ENCODE measurements at places on chromosomes 7 and 10. TPM values are rescaled to one million over a fixed set of nuclear protein-coding genes. Genes with fewer than 3 reads are reported as not detected.

DNA sequence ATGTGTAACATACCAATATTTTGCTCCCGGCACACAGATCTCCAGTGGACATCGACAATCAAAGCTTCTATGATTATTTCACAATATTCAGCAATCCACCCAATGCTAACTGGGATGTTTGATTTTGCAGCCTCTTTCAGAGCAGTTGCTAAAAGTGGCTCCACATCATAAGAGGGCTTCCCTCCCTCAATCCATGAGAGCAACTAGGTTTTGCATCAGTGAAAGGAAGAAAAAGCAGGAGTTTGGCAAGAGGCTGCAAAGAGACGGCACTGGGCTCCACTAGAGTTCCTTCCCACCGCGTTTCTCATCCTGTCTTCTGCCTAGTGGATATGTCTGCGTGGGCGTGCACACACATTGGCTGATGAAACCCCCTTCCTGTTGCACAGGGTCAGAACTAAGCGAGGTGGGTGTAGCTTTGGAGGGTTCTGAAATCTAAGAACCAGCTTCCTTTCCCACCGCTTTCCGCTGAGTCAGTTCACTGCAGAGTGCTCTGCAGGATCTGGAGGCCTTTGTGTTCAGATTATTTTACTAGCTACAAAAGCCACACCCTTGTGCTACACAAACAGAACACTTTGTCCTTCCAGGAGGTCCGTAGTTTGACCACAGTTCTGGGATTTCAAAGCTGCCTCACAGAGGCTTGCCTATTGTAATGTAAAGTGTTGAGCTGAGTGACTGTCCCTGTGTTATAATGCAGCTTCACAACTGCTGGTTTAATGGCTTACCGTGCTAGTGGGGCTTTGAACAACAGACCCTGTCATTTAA is 28.1 kb downstream of the ARL4A start:
- H3K36me3 ChIP-seq: no peaks in the 10 kb centered on the region
- no peak overlapping the region for H3K4me3 ChIP-seq
- no peak overlapping the region for H3K27ac ChIP-seq
- H3K27me3 ChIP-seq: no peaks in the 10 kb centered on the region
- peaks cover 37% of the 10 kb centered on the region for H3K4me1 ChIP-seq

The ADIRF gene
- not detected for polyA plus RNA-seq

The CCDC201 gene
- polyA plus RNA-seq: not detected

The NUTM2A gene
- polyA plus RNA-seq: 0.11 TPM

- DNase-seq: no peak
- no peaks in the 10 kb centered on the region for H3K36me3 ChIP-seq
- H3K4me1 ChIP-seq: no peaks in the 10 kb centered on the region
- H3K27me3 ChIP-seq: peaks cover 3% of the 10 kb centered on the region
- no peak overlapping the region for H3K27ac ChIP-seq
Measured at GRCh38 chr7:122532406-122533269, 166.3 kb downstream of the RNF133 start.

DNA sequence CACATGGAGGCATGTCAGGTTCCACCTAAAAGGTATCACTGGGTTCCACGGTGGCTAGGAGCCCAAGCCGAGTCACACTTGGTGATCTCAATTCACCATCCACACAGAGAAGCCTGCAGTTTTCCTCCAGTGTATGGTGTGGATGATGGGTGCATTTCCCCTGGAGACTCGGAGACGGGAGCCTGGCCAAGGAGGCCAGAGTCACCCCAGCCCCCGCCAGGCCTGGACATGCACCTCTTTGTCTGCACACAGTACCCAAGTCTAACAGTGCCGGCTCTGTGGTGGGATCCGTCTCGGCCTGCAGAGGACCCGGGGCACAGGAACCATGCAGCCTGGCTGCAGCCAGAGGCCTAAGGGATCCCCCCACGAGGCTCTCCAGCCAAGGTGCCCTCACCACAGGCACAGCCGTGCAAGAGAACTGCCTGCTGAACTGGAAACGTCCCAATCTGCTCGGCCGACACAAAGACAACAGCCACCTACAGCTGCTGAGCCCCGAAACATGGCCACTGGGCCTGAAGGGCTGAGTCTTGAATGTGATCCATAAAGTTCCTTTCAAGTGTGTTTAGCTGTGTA is 75.2 kb downstream of the DIP2C start:
- DNase-seq: no peak
- H3K27me3 ChIP-seq: peaks cover 4% of the 10 kb centered on the region
- H3K27ac ChIP-seq: no peak overlapping the region
- H3K36me3 ChIP-seq: no peaks in the 10 kb centered on the region
- H3K4me1 ChIP-seq: no peaks in the 10 kb centered on the region

- DNase-seq: no peak
- no peak overlapping the region for H3K4me3 ChIP-seq
- no peaks in the 10 kb centered on the region for H3K36me3 ChIP-seq
- H3K27ac ChIP-seq: no peak overlapping the region
Measured at GRCh38 chr7:3657206-3657605, 356.2 kb downstream of the SDK1 start.

GRCh38 chr10:76984559-76985443 is 652.8 kb downstream of the KCNMA1 start:
- H3K36me3 ChIP-seq: no peaks in the 10 kb centered on the region
- DNase-seq: peak; percentile 50
- H3K4me1 ChIP-seq: no peaks in the 10 kb centered on the region
- H3K27ac ChIP-seq: no peak overlapping the region

The CYP2C18 gene
- polyA plus RNA-seq: not detected

DNA sequence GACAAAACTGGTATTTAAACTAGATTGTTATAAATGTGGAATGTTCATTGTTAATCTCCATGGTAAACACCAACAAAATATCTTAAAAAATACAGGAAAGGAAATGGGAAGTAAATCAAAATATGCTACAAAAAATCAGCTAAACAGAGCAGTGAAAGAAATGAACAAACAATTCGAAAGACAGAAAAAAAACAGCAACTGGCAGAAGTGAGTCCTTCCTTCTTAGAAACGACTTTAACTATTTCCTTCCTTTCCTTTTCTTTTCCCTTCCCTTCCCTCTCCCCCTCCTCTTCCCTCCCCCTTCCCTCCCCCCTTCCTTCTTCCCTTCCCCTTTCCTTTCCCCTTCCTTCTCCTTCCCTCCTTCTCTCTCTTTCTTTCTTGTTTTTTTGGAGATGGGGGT is 12.8 kb downstream of the ZNF248 start:
- no peak for DNase-seq
- peaks cover 39% of the 10 kb centered on the region for H3K4me1 ChIP-seq
- H3K27ac ChIP-seq: no peak overlapping the region
- no peak overlapping the region for H3K4me3 ChIP-seq
- no peaks in the 10 kb centered on the region for H3K27me3 ChIP-seq
- H3K36me3 ChIP-seq: peaks cover 44% of the 10 kb centered on the region

- peaks cover 4% of the 10 kb centered on the region for H3K27me3 ChIP-seq
- H3K4me1 ChIP-seq: peaks cover 7% of the 10 kb centered on the region
- H3K27ac ChIP-seq: no peak overlapping the region
- DNase-seq: no peak
Measured at GRCh38 chr7:44313016-44313415, 12.4 kb downstream of the CAMK2B start.

GRCh38 chr10:14466257-14466656 is 135.5 kb upstream of the FRMD4A start:
- peaks cover 2% of the 10 kb centered on the region for H3K27me3 ChIP-seq
- H3K27ac ChIP-seq: no peak overlapping the region
- H3K4me1 ChIP-seq: no peaks in the 10 kb centered on the region
- H3K4me3 ChIP-seq: no peak overlapping the region
- no peak for DNase-seq
- no peaks in the 10 kb centered on the region for H3K36me3 ChIP-seq

- DNase-seq: no peak
- H3K4me3 ChIP-seq: no peak overlapping the region
- H3K27ac ChIP-seq: no peak overlapping the region
- no peaks in the 10 kb centered on the region for H3K4me1 ChIP-seq
Measured at GRCh38 chr7:134920026-134920753, 66.1 kb upstream of the AGBL3 start.

The MUC12 gene
- polyA plus RNA-seq: not detected

The CDCA7L gene
- 4.6 TPM for polyA plus RNA-seq

- no peaks in the 10 kb centered on the region for H3K36me3 ChIP-seq
- H3K27me3 ChIP-seq: peaks cover 14% of the 10 kb centered on the region
- DNase-seq: no peak
- H3K4me1 ChIP-seq: peaks cover 8% of the 10 kb centered on the region
Measured at GRCh38 chr7:142646386-142647140, 102.7 kb upstream of the PRSS1 start.

DNA sequence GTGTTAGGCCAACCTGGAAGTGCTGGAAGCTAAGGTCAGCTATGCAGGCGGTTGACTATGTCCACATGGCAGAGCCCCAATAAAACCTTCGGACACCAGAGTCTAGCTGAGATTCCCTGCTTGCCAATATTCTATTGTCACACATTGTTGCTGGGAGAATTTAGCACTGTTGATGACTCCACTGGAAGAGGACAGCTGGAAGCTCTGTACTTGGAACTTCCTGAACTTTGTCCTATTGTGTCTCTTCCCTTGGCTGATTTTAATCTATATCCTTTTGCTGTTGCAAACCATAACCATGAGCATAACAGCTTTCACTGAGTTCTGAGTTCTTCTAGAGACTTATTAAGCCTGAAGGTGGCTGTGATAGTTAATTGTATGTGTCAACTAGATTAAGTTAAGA is 12.0 kb downstream of the XRCC2 start:
- peaks cover 2% of the 10 kb centered on the region for H3K27me3 ChIP-seq
- no peak overlapping the region for H3K4me3 ChIP-seq
- no peak overlapping the region for H3K27ac ChIP-seq
- DNase-seq: no peak
- no peaks in the 10 kb centered on the region for H3K36me3 ChIP-seq

The TMEM273 gene
- polyA plus RNA-seq: 114 TPM

DNA sequence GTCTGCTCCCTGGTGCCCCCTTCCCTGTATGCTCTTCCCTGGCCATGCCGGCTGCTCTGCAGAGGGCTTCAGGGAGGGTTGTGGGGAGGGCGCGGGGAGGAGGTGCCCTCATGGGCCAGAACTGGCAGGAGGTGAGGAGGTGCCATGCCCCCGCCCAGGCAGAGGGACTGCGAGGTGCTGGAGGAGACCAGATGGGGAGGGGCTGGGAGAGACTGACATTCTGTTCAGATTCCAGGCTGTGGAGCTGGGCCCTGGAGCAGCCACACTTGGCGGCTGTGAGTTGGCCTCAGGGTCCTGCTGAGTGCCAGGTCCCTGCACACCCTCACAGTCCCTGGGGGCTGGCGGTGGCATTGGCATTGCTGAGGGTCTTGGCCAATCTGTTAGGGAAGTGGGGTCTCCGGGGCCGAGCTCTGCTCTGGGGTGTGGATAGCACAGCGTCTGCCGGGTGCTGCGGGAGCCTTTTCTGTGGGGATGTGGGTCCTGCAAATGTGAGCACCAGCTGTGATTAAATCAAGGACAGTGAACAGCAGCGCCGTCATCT is 25.4 kb downstream of the INPP5A start:
- DNase-seq: no peak
- peaks cover 4% of the 10 kb centered on the region for H3K36me3 ChIP-seq
- H3K27ac ChIP-seq: peak overlapping the region; percentile 59
- peaks cover 43% of the 10 kb centered on the region for H3K4me1 ChIP-seq

DNA sequence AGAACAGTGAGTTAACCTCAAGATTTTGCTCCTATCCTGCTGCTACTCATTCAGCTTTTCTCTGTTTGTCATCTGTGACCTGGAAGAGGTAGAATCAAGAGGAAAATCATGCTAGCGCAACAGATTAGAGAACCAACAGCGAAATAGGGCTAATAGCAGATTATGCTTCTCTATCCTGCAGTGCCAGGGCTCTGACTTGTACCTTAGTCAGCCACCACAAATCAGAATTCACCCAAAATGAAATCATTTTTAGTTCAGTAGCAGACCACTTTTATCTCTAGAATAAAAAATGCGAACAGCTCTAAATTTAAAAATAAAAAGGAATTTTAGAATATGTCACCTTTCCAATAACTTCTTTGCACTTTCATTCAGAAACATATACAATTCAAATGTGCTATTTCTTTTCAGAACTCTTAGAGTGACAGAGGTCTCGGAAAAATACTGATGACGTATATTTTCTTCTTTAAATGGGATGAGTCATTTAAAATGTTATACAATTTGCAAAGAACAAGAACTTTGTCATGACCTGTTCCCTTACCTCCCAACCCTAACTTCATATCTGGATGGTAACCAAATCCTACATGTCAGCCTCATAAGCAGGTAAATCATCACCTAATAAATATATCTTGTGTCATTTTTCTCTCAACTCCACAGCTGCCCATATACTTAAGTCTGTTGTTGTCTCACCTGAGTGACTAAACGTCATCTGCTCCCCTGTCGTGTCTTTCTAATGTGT is 896.4 kb downstream of the PCDH15 start:
- DNase-seq: no peak
- no peak overlapping the region for H3K4me3 ChIP-seq
- no peaks in the 10 kb centered on the region for H3K36me3 ChIP-seq
- H3K27ac ChIP-seq: no peak overlapping the region

The SEMA3D gene
- polyA plus RNA-seq: not detected

DNA sequence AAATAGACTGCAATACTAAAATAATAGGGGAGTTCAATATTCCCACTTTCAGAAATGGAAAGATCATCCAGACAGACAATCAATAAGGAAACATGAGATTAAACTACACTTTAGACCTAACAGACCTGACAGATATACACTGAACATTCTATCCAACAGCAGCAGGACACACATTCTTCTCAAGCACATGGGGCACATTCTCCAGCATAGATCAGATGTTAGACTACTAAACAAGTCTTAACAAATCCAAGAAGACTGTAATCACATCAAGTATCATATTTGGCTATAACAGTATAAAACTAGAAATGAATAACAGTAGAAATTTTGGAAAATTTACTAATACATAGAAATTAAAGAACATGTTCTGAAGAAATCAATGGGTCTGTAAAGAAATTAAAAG is 458.9 kb upstream of the ANKRD30A start:
- H3K27ac ChIP-seq: no peak overlapping the region
- no peak overlapping the region for H3K4me3 ChIP-seq
- H3K4me1 ChIP-seq: no peaks in the 10 kb centered on the region
- no peaks in the 10 kb centered on the region for H3K27me3 ChIP-seq
- no peak for DNase-seq

The ENTPD1 gene
- polyA plus RNA-seq: 1.8 TPM

DNA sequence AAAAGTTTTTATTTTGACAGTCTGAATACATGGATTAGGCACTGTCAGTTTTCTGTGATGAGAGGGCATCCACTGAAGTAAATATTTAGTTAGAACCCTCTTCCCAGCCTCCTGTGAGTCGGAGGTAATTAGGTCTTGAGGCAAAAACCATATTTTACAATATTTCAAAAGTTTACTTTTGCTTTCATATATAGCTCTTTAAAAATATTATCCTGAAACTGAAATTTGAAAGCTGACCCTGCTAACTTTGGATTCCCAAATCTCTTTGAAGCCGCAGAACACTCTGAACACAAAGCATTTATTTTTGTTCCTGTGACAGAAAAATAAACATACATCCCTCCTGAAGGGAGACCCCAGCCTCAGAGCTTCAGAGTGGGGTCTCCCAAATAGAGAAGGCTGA is 317.4 kb downstream of the KIF20B start:
- H3K4me3 ChIP-seq: no peak overlapping the region
- H3K27me3 ChIP-seq: peaks cover 2% of the 10 kb centered on the region
- no peak overlapping the region for H3K27ac ChIP-seq
- no peaks in the 10 kb centered on the region for H3K4me1 ChIP-seq
- no peaks in the 10 kb centered on the region for H3K36me3 ChIP-seq
- no peak for DNase-seq

- no peak overlapping the region for H3K4me3 ChIP-seq
- peaks cover 8% of the 10 kb centered on the region for H3K27me3 ChIP-seq
- peaks cover 3% of the 10 kb centered on the region for H3K36me3 ChIP-seq
- no peaks in the 10 kb centered on the region for H3K4me1 ChIP-seq
- no peak for DNase-seq
Measured at GRCh38 chr10:33878238-33878786, 543.8 kb upstream of the NRP1 start.
